Activated CD8-positive, alpha-beta memory T cell treated with anti-CD3 and anti-CD28 coated beads, Interleukin-2, amount 10 ng/mL, durations not matched to agents 7 days and 5 days (primary cell): ENCODE measurements at places on chromosomes 7 and 10. TPM values are rescaled to one million over a fixed set of nuclear protein-coding genes. Genes with fewer than 3 reads are reported as not detected.
A peak's percentile ranks its signal among the peaks of the same experiment; 100 is the strongest.

- H3K36me3 ChIP-seq, result no peaks in the 10 kb centered on the region
- no peak overlapping the region for H3K27ac ChIP-seq
- no peak overlapping the region for H3K4me3 ChIP-seq
- H3K4me1 ChIP-seq, result no peaks in the 10 kb centered on the region
- H3K27me3 ChIP-seq, result no peaks in the 10 kb centered on the region
Observed at GRCh38 chr10:2005546-2005945, 268.2 kb upstream of the ADARB2 start.

AKR1C4 gene
- not detected for total RNA-seq

GRCh38 chr10:74841265-74841973 lies 15.0 kb downstream of the KAT6B start:
- no peak overlapping the region for H3K27ac ChIP-seq
- H3K27me3 ChIP-seq, result no peaks in the 10 kb centered on the region
- no peak for DNase-seq

PITRM1 gene
- 65.3 TPM for total RNA-seq

DNA sequence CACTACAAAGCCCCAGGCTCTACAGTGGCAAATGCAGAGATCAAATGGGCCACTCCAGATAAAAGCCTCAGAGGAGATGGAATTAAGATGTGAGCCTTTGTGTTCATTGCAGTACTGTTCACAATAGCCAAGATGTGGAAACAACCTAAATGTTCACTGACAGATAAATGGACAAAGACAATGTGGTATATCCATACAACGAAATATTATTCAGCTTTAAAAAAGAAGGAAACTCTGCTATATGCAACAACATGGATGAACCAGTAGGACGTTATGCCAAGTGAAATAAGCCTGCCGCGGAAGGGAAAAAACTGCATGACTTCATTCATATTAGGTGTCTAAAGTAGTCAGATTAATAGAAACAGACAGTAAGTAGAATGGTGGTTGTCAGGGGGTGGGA lies 170.5 kb upstream of the TBX20 start:
- no peak overlapping the region for H3K4me3 ChIP-seq
- peaks cover 2% of the 10 kb centered on the region for H3K4me1 ChIP-seq
- no peak for DNase-seq
- H3K27ac ChIP-seq, result no peak overlapping the region
- no peaks in the 10 kb centered on the region for H3K36me3 ChIP-seq

DNA sequence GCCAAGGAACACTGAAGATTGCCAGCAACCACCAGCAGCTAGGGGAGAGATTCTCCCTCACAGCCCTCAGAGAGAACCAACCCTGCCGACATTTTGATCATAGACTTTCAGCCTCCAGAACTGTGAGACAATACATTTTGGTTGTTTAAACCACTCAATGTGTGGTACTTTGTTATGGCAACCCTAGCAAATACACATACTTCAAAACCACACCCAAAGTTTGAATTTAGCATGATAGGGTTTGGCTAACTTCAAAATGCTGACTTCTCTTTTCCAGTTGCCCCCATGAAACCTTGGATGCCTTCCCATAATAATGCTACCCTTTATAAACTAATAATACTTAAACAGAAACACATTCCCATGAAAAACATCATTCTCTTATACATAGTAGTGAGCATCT lies 149.8 kb downstream of the DGKI start:
- DNase-seq, result no peak
- no peaks in the 10 kb centered on the region for H3K27me3 ChIP-seq
- H3K27ac ChIP-seq, result no peak overlapping the region
- no peaks in the 10 kb centered on the region for H3K36me3 ChIP-seq
- H3K4me1 ChIP-seq, result no peaks in the 10 kb centered on the region

DNA sequence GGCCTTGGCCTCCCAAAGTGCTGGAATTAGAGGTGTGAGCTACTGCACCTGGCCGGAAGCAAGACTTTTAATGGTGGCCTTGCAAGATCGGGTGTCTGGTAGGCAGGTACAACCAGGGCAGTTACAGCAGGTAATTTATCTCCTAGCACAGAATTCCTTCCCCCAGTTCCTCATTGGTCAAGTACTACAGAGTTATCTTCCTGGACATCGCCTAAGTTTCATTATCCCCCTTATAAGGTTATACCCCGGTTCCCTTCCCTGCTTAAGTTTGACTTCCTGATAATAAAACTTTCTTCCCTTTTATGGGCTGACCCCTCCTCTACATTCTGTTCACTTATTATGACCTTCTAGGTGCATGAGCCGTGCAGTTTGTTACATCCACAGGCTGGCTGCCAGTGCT lies 19.0 kb upstream of the CYP3A43 start:
- H3K4me3 ChIP-seq, result no peak overlapping the region
- H3K27me3 ChIP-seq, result peaks cover 34% of the 10 kb centered on the region
- no peaks in the 10 kb centered on the region for H3K4me1 ChIP-seq
- H3K27ac ChIP-seq, result no peak overlapping the region

DNA sequence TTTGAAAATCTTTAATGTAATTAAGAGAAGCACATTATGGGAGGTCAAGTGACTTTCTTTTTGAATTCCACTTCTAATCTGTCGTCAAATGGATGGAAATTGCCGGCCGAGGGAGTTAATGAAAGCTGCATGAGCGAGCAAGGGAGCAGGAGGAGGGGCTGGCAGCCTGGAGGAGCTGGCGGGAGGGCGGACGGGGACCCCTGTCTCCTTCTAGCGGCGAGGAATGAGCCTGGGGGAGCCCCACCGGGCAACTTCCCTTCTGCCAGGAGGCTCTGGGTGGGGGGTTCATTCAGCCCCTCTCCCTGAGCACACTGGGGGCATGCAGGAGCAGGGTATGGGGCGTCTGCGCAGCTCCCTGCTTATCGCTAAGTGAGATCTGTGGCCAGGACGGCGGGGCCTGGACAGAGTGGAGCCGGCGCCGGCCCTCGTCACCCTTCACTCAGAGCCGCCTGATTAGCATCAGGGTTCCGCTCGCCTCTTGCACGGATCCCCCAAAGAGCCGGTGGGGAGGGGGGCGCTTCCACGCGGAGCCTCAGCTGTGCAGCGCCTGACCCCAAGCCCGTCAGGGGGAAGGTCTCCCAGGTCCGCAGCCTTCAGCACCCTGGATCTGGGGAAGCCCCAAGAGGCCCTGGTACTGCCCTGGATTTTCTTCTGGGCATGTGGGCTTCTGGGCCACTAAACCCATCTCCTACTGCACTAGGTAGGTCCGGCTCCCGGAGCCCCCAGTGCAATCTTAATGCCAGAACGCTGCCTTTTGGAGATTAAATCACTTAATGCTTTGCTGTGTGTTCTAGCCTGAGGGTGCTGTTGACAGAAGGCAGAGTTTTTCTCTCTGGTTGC lies 680.8 kb downstream of the LRMDA start:
- H3K36me3 ChIP-seq, result no peaks in the 10 kb centered on the region
- no peaks in the 10 kb centered on the region for H3K27me3 ChIP-seq
- no peak for DNase-seq
- no peak overlapping the region for H3K27ac ChIP-seq

GRCh38 chr7:111492234-111492633 lies 70.1 kb downstream of the IMMP2L start:
- H3K4me3 ChIP-seq, result no peak overlapping the region
- no peaks in the 10 kb centered on the region for H3K27me3 ChIP-seq
- no peaks in the 10 kb centered on the region for H3K36me3 ChIP-seq
- no peaks in the 10 kb centered on the region for H3K4me1 ChIP-seq

- H3K4me3 ChIP-seq, result no peak overlapping the region
- peaks cover 43% of the 10 kb centered on the region for H3K36me3 ChIP-seq
- H3K27ac ChIP-seq, result peak overlapping the region; percentile 92
Observed at GRCh38 chr7:121544238-121544637, 148.1 kb upstream of the FAM3C start.

DNA sequence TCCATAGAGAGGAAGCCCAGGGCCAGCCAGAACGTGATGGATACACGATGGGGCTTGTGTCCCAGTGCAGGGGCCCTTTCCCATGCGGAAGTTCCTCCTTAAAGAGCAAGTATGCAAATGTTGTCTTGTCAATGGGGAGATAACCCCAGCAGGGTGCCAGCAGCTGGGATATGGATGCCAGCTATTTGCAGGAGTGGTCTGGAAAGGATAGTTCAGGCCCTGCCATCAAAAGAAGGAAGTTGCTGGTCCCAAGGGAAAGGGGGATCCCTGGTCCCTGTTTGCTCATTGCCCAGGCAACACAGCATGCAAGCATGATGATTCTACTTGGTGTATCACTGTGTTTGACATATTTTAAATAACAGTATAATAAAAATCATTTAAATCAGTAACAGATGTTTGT lies 73.1 kb upstream of the HECW1 start:
- no peaks in the 10 kb centered on the region for H3K36me3 ChIP-seq
- peaks cover 16% of the 10 kb centered on the region for H3K27me3 ChIP-seq
- no peaks in the 10 kb centered on the region for H3K4me1 ChIP-seq
- DNase-seq, result no peak

- no peak overlapping the region for H3K27ac ChIP-seq
- DNase-seq, result no peak
- H3K36me3 ChIP-seq, result no peaks in the 10 kb centered on the region
- peaks cover 25% of the 10 kb centered on the region for H3K27me3 ChIP-seq
- no peaks in the 10 kb centered on the region for H3K4me1 ChIP-seq
Observed at GRCh38 chr10:30068492-30069223, 9.3 kb upstream of the JCAD start.

IFIT5 gene
- total RNA-seq, result 40.3 TPM

SFR1 gene
- 14.9 TPM for total RNA-seq

- no peak overlapping the region for H3K27ac ChIP-seq
- peaks cover 14% of the 10 kb centered on the region for H3K27me3 ChIP-seq
- DNase-seq, result no peak
- no peak overlapping the region for H3K4me3 ChIP-seq
Observed at GRCh38 chr10:7111089-7111488, 299.7 kb downstream of the SFMBT2 start.

- no peak for DNase-seq
- H3K27me3 ChIP-seq, result peaks cover 78% of the 10 kb centered on the region
- H3K27ac ChIP-seq, result peak within 1 kb of the TSS; percentile 33
- peaks cover 11% of the 10 kb centered on the region for H3K4me1 ChIP-seq
Observed at GRCh38 chr7:127252778-127253280, at the start of gene GRM8. GRM8 (minus strand) TSS chr7:127252941.

RNF148 gene
- not detected for total RNA-seq

GRCh38 chr10:63466144-63466935 lies 563 bp upstream of the JMJD1C start:
- H3K4me3 ChIP-seq, result peak overlapping the region; percentile 94
- H3K36me3 ChIP-seq, result peaks cover 4% of the 10 kb centered on the region
- peaks cover 9% of the 10 kb centered on the region for H3K27me3 ChIP-seq
- H3K27ac ChIP-seq, result peak overlapping the region; percentile 78
- peaks cover 19% of the 10 kb centered on the region for H3K4me1 ChIP-seq

AOC1 gene
- not detected for total RNA-seq

FOXI2 gene
- total RNA-seq, result not detected

DNA sequence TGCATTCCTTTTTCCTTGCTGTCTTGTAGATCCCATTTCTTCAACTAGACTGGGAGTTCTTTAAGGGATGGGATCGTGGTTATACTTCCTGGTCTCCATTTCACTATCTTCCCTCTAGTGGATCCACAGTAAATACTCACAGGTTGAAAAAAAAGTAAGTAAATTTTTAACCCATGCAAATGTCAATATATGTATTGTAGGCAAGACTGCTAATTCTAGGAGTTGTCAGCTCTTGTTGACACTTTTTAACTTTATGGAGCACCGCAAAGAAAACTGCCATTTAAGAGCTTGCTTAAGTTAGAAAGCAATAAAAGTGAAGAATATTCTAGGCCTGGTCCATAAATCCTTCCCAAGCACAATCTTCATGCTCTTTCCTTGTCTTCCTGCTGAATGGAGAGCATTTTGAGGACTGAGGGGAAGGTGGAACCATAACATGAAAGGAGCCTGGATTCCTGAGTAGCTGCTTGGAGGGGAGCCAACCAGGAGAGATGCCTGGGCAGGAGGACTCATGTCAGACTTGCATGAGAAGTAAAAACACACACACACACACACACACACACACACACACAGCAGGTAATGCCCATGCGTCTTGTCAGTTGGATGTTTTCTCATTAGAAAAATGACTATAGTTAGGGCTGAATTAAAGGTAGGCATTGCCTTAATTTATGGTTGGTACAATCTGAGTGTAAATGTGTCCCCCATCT lies 32.2 kb downstream of the VWA2 start:
- H3K27ac ChIP-seq, result no peak overlapping the region
- H3K4me3 ChIP-seq, result no peak overlapping the region
- peaks cover 32% of the 10 kb centered on the region for H3K27me3 ChIP-seq
- H3K4me1 ChIP-seq, result peaks cover 4% of the 10 kb centered on the region

GRCh38 chr7:87999261-87999660 lies 65.2 kb downstream of the ADAM22 start:
- no peak for DNase-seq
- H3K36me3 ChIP-seq, result no peaks in the 10 kb centered on the region
- no peaks in the 10 kb centered on the region for H3K27me3 ChIP-seq
- no peak overlapping the region for H3K27ac ChIP-seq
- H3K4me3 ChIP-seq, result no peak overlapping the region

DNA sequence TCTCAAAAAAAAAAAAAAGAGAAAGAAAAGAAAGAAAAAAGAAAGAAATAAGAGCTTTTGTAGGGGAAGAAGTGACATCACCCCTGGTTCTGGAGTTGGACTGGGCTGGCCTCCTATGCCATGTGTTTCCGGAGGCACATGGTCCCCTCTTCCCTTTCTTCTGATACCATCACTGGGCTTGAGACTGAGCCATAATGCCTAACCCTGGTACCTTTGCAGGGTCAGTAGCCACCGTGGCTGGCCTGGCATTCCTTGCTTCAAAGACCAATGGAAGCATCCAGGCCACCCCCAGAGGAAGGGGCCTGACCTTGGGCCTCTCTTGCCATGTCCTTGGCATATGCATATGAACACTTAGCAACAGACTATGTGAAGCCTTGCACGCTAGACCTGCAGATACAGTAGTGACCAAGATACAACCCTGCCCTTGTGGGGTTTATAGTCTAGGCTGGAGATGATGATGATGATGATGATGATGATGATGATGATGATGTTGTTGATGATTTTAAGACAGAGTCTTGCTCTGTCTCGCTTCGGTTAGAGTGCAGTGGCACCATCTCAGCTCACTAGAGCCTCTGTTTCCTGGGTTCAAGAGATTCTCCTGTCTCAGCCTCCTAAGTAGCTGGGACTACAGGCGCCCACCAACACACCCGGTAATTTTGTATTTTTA lies 31.8 kb downstream of the SUFU start:
- H3K4me3 ChIP-seq, result no peak overlapping the region
- peaks cover 3% of the 10 kb centered on the region for H3K4me1 ChIP-seq
- no peak overlapping the region for H3K27ac ChIP-seq
- H3K36me3 ChIP-seq, result no peaks in the 10 kb centered on the region
- no peak for DNase-seq

DNA sequence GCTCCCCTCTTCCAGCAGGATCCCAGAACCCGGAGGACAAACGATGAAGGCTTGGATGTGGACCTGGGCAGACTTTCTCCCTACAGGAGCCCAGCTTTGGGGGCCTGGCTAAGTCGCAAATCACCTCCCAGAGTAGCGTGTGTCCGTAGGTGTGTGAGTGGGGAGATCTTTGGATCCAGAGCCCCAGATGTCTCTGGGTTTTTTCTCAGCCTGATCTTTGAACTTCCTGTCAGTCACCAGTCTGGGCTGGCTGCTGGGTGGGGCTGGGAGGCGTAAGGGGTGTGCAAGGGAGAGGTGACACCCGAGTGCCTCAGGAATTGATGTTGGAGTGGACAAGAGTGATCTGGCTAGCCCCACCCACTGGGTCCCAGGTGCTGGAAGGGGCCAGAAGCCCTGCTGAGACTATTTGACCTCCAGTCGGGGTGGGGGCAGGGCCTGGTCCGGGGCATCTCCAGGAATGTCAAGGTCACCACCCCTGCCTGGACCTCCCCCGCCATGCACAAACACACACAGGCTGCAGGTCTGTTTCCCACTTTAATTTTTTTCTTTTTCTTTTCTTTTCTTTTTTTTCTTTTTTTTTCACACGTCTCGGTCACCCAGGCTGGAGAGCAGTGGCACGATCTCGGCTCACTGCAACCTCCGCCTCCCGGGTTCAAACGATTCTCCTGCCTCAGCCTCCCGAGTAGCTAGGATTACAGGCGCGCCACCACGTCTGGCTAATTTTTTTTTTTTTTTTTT lies at the start of gene MOGAT3:
TSS of gene MOGAT3 (minus strand) at position 175 of the 738 bp plus-strand sequence. CDS start 182 bp downstream, outside the sequence.
- H3K36me3 ChIP-seq, result no peaks in the 10 kb centered on the region
- no peak for DNase-seq
- H3K27ac ChIP-seq, result no peak within 1 kb of the TSS
- H3K27me3 ChIP-seq, result peaks cover 42% of the 10 kb centered on the region
- no peak within 1 kb of the TSS for H3K4me3 ChIP-seq
